ENCODE measurements at places on chromosomes 1 and 21.

- no peak for DNase-seq
Measured at GRCh38 chr1:7258589-7259135, 473.4 kb downstream of the CAMTA1 start.

DNA sequence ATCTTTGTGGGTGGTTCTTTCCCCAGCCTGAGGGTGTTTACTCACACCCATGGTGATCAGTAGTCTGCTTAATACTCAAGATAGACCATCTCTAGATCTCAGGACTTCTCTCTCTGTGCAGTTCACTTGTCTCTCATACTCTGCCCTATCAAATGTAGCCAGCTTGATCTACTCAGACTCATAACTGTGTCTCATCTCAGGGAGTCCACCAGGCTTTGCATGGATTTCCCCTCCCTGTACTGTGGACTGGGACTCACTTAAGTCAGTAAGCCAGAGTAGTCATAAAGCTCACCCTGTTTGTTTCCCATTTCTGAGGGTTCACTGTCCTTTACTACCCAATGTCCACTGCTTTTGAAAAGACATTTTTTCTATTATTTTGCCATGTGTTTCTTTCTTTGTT lies 41.8 kb downstream of the LYPLAL1 start:
- DNase-seq, result no peak

DNA sequence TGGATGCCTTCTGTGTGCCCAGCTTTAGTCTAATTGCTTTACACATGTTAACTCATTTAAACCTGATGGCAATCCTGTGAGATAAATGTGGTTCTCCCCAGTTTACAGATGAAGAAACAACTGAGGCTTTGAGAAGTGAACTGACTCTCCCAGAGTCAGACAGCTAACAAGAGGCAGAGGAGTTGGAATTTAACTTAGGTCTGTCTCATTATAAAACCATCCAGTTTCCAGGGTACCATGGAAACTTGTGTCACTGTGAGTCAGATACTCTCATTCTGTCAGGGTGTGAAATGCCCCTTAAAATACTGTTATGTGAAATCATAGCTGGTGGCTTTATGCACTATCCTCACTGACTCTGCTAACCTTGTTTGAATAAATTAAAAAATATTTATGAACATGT lies 206.6 kb downstream of the PBX1 start:
- DNase-seq, result no peak

- no peak for DNase-seq
Measured at GRCh38 chr1:202029171-202029665, 18.8 kb downstream of the ELF3 start.

- no peak for DNase-seq
Measured at GRCh38 chr1:110452330-110452729, 1.4 kb downstream of the PROK1 start.

GRCh38 chr1:38076038-38076437 lies 29.4 kb upstream of the POU3F1 start:
- no peak for DNase-seq

DNA sequence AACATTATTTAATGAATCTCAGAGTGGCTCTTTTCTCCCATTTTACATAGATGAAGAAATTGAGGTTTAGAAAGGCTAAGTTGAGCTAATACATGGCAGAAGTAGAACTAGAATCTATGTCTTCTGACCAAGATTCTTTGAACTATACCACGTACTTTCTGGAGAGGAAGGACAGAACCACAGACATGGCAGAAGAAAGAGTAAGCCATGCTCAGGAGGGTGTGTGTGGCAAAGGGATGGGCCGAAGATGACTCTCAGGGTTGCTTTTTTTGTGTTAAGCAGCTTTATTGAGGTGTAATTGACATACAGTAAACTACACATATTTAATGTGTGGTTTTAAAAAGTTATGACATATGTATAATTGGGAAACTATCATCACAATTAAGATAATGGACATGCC lies 69.5 kb downstream of the PEX14 start:
- peak; percentile 62 for DNase-seq

GRCh38 chr1:238991765-238992495 lies 394.4 kb upstream of the CHRM3 start:
- no peak for DNase-seq

DNA sequence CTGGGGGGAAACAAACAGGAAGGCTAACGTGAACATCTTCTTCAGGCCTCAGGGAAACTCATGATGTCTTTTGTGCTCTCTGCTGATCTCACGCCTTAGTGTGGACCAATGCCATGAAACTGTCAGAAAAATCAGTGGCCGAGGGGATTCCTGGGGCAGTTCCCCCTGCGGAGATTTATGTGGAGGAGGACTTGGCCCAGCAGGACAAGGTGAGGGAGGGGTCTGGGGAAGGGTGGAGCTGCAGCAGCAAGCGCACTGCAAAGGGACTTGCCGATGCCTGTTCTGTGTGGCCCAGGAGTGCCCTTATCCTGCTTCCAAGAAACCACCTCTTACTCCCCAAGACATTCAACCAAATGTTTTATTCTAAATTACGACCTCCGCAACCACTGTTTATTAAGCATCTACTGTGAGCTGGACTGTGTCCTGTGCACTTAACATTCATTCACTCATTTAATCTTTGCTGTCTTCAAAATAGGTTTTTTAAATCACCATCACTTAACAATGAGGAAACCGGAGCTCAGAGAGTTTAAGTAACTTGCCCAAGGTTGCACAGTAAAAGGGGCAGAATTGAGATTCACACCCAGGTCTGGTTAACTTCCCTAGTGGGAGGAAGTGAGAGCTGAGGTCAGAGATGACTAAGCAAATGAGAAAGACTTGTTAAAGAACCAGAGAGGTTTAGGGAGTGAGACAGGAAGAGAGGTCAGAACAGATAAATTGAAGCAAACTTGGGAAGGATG lies 49.7 kb downstream of the FHAD1 start:
- no peak for DNase-seq
